ENCODE measurements at places on chromosomes 6 and 20.

GRCh38 chr20:8860011-8860495, 208.8 kb upstream of the PLCB4 start:
- no peak for DNase-seq

GRCh38 chr6:159008656-159009288, 8.8 kb upstream of the RSPH3 start:
- DNase-seq = no peak

- DNase-seq = no peak
Measured at GRCh38 chr20:21315138-21315537, 12.0 kb downstream of the XRN2 start.

- DNase-seq = no peak
Measured at GRCh38 chr6:108982154-108983113, 112.2 kb downstream of the SESN1 start.

GRCh38 chr6:3343089-3343883, 84.5 kb downstream of the PSMG4 start:
- no peak for DNase-seq
